Liver (tissue), 10 donors: ENCODE measurements at places on chromosomes 2 and 18. TPM values are rescaled to one million over a fixed set of nuclear protein-coding genes. Genes with fewer than 3 reads are reported as not detected.

GRCh38 chr2:70328921-70329561, 27.2 kb upstream of the FAM136A start:
- DNase-seq: no peak

DNA sequence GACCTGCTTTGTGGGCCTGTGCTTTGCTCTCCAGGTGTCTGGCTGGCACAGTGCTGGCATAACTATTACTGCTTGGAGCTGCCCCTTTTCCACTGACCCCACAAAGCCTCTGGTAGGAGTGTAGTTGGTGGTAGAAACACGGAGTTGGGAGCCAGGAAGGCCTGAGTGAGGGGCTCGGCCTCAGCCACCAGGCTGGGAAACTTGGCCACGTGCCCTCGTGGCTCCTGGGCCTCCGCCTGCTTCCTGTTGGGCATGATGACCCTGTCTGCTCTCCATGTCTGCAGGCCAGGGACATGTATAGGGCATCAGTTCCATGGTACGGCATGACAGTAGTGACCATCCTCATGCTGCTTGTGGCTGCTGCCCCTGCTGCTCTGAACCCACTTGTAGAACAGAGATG, 241.2 kb downstream of the FAM210A start:
- no peak for DNase-seq

GRCh38 chr2:172270278-172271079, 156.9 kb upstream of the ITGA6 start:
- no peak for DNase-seq

DNA sequence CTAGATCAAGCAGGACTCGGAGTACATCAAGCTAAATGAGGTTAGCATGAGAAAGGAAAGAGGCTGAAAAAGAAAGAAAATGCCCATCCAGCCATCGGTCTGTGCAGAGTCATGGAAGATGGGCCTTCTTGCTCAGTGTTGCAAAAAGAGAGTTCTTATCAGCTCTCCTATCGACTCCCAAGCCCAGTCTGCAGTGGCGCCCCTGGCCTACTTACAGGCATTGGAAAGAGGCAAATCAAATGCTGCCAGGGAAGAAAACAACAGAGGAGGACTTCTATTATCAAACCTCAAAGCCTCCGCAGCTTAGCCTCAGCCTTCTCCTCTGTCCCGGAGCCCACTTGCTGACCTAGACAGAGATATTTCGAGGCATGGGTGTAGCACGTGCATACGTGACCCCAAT, 66.0 kb downstream of the CDH2 start:
- DNase-seq: no peak

GRCh38 chr2:201414099-201415023, 36.9 kb downstream of the TRAK2 start:
- DNase-seq: no peak

DNA sequence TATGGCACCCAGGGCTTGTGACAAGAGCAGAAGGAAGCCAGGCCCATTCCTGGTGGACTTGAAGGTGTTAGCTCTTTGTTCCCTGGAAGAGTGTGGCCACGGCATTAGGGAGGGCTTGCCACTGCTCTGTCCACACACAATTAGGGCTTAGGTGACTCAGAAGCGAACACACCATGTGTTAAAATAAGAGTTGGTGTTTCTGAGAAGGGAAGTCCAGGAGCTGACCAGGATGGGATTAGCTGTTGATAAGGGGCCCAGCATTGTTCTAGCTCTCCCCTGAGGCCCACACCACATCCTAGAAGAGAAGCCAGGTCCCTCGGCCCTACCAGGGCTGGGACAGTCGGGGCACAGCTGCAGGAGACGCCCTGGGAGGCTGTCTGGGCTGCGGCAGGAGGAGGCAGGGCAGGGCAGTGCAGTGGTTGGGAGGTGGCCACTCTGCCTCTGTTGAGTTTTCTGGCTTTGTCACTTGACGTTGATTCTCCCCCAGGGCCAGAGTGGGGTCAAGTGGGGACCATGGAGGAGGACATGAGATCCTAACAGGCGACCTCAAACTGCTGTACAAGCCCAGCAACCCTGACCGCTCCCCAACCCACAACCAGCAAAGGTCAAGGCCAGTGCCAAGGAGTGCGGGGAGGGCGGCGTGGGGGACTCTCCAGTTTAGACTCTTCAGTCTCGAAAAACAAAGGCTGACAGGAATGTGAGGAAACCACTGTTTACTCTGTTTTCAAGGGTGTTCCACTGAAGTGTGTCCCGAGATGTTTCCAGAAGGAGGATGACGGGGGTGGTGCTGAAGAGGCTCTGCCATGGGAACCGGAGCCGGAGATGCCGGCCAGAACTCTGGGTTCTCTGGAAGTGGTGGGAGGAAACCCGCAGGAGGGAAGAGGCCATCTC, 16.8 kb downstream of the GNLY start:
- DNase-seq: no peak

GRCh38 chr2:233513953-233514655, 52.5 kb downstream of the USP40 start:
- no peak for DNase-seq

- DNase-seq: no peak
Measured at GRCh38 chr18:79766308-79766707, 31.4 kb upstream of the KCNG2 start.

DNA sequence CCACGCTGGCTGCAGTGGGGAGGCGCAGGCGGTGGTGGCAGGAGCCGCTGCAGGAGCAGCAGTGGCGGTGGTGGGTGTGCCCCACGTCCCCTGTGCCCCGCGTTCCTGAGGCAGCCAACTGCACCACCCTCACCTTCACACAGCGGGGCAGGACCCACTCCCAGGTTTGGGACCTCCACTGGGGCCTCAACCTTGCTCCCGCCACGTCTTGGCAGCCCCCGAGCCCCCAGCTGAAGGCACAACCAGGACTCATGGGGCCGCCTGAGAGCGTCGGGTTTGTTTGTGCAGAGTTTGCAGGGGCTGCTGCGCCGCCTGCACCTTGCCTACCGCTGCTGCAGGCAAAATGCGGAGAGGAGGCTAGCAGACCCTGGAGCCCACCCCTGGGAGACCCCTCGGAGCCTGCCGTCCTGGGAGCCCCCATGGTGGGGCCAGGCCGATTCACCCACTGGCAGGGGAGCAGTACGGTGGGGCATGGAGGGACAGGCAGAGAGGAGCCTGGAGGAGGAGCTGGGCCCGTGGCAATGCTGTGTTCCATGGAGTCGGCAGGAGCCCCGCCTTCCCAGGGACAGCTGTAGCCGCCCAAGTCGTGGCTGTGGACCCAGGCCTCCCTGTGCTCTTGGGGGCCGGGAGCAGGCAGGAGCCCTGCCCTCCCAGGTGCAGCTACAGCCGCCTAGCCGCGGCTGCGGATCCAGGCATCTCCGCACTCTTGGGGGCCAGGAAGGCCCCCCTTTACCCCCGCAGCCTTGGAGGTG, 14.7 kb upstream of the EML6 start:
- DNase-seq: peak; percentile 60

DNA sequence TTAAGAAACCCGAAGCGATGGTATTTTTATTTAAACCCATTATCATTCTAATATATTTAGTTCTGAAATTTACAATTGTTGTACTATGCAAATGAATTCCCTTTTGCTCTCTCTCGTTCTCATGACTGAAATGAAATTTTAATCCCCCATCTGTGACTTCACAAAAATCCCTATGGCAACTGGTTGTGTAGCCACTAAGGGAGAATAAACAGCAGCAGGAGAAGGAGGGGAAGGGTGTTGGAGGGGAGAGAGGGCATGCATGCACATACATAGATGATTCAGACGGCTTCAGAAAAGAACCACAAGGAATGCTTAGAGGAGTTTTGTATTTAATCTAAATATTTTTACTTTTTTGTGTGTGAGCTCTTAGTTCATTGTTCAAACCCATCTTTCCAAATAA, 36.8 kb downstream of the CPS1 start:
- no peak for DNase-seq

GRCh38 chr2:160028431-160029269, 33.8 kb downstream of the PLA2R1 start:
- DNase-seq: no peak

DNA sequence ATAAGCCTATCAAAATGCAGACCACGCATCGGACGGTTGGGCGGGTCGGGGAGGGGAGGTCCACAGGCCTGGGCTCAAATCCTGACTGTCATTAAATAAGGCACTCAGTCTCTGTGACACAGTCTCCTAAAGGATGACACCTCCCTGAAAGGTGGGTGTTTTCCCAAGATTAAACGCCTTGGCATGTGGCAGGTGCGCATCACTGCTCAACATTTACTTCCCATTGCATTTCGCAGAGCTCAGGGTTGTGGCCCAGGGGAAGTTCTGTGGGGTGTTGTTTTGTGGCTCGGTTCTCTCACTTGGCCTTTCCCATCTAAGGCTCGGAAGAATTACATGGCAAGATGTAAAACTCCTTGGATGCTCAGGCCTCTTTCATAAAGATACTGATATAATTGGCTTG, 107.4 kb downstream of the NCK2 start:
- no peak for DNase-seq

GRCh38 chr2:38830526-38831159, 45.1 kb downstream of the DHX57 start:
- DNase-seq: no peak

DNA sequence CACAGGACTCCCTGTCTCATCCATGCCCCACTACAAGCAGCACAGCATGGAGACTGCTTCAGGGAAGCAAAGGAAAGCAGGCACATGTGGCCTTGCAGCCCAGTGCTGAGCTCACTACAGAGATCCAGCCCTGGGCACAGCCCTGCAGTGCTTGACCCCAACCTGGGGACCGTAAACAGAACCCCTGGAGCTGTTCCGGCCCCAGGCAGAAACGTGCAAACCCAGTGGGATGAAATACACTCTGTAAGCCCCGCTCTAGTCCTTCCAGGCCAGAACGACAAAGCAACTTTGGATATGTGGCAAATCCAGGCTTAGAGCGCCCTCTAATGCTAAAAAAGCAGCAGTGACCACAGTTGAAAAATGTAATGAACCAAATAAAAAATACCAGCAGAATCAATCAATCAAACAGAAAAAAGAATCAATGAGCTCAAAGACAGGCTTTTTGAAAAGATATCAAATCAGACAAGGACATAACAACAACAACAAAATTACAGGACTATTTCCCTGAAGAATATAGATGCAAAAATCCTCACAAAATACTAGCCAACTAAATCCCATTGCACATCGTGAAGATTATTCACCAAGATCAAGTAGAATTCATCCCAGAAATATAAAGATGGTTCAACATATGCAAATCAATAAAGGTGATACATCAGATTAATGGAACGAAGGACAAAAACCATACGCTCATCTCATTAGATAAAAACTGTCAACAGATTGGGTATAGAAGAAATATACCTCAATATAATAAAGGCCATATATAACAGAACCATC, 45.6 kb downstream of the ZNF519 start:
- no peak for DNase-seq

DNA sequence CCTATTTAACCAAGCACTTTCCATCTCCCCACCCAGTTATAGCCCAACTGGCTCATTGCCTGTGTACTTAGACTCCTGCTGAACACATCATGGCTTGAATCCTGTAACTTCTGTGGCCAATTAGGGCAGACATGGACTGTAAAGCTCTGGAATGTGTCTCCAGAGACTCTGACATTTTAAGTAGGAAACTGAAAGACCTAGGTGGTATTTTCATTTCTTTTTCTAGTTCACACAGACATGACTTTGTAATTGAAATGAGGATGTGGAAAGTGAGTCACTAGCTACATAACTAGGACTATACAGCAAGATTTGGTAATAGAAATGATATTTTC, 12.2 kb downstream of the DOK1 start:
- no peak for DNase-seq

DNA sequence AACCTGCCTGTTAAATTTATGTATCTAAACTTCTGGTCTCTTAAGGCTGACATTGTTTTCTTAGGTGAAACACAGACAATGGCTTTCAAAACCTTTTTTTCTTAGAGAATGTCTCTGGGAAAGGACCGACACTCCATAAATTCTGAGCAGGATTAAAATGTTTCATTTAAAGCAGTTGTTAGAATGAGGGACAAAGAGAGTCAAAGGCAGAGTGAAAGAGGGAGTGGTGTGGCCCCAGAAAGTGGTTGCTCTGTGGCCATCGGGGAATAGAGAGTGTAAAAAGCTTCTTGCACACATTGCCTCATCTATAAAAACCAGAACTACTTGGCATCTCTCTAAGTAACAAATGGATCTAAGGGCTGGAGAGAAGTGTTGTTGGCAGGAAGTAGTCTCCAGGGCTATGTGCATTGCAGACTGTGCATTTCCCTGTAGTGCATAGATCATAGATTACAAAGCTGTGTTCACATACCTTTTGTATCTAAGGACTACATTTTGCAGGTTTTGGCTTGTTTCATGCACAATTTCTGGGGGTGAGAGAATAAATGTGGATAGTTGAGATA, 3.6 kb downstream of the RPRM start:
- no peak for DNase-seq

GRCh38 chr2:201057087-201057521, 14.4 kb downstream of the HYCC2 start:
- DNase-seq: no peak

DNA sequence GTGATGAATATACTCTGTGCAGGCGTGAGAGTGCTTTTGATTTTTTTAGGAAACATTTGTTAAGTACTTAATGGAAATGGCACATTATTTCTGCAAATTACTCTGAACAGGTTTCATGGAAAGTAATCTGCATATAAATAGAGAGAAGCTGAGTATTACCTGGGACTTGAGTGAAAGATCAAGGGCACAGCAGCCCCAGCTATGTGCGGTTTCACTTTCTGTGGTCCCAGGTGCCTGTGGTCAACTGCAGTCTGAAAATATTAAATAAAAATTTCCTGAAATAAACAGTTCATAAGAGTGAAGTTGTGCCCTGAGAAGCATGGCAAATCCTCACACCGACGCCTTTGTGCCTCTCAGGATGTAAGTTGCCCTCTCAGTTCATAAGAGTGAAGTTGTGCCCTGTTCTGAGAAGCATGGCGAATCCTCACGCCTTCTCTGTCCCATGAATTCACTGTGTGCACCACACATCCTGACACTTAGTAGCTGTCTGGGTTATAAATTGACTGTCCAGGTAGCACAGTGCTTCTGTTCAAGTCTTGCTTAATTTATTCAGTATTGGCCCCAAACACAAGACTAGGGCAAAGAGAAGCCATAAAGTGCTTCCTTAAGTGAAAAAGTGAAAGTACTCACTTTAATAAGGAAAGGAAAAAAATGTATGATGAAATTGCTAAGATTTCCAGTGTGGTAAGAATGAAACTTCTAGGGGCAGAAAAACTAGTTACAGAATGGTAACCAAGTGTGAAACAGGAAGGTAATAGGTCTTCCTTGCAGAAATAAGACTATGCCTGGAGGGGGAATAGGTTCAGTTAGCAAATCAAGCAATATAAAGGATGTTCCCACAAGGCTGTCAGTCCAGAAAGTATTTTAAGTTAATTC, 4.3 kb upstream of the SNTG2 start:
- DNase-seq: no peak

HRH4 gene
- 0.19 TPM for total RNA-seq

ALPI gene
- total RNA-seq: not detected

GBX2 gene
- not detected for total RNA-seq

TMEM178A gene
- 0.56 TPM for total RNA-seq

VPS4B gene
- total RNA-seq: 20.6 TPM

CNTNAP5 gene
- total RNA-seq: not detected

TTN gene
- 0.28 TPM for total RNA-seq

MYO5B gene
- total RNA-seq: 23.4 TPM

EPC2 gene
- total RNA-seq: 15.1 TPM

TGIF1 gene
- 26.4 TPM for total RNA-seq

STPG4 gene
- total RNA-seq: 0.25 TPM

CNNM3 gene
- 17.0 TPM for total RNA-seq
